ENCODE measurements at places on chromosomes 4 and X. TPM values are rescaled to one million over a fixed set of nuclear protein-coding genes. Genes with fewer than 3 reads are reported as not detected.
A peak's percentile ranks its signal among the peaks of the same experiment; 100 is the strongest.

DNA sequence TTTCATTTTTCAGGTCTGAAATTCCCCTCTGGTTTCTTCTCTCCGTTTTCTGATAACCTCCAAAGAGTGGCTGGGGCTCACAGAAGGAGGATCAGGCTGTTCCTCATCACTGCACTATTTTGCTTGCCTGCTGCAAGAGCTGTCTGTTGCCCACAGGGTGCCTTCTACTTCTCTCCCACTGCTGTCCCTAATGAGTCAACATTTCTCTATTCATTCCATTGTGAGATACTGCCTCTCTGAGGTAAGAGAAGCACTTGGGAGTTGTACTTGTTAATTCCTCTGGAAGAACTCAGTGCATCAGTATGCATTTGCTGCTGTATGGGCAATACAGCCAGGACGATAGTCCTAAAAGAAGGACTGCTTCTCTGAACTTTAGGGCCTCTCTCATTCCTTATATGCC, 34.8 kb downstream of the CT47B1 start:
- no peaks in the 10 kb centered on the region for H3K27me3 ChIP-seq
- no peak overlapping the region for H3K4me3 ChIP-seq
- H3K27ac ChIP-seq, result no peak overlapping the region
- H3K4me1 ChIP-seq, result no peaks in the 10 kb centered on the region

GRCh38 chrX:39726771-39727170, 371.0 kb downstream of the BCOR start:
- peak overlapping the region; percentile 44 for H3K27ac ChIP-seq
- H3K27me3 ChIP-seq, result no peaks in the 10 kb centered on the region
- DNase-seq, result no peak
- H3K4me3 ChIP-seq, result no peak overlapping the region
- peaks cover 43% of the 10 kb centered on the region for H3K4me1 ChIP-seq

Gene GPRASP3
- 5.9 TPM for total RNA-seq

- no peak overlapping the region for H3K27ac ChIP-seq
- no peak for DNase-seq
- H3K4me3 ChIP-seq, result no peak overlapping the region
- no peaks in the 10 kb centered on the region for H3K36me3 ChIP-seq
- H3K4me1 ChIP-seq, result no peaks in the 10 kb centered on the region
Observed at GRCh38 chrX:78540171-78540570, 119.0 kb downstream of the RTL3 start.

Gene NWD2
- under 0.01 TPM for total RNA-seq

Gene ARHGAP36
- not detected for total RNA-seq

Gene WWC2
- total RNA-seq, result 28.6 TPM

Gene AGTR2
- 0.23 TPM for total RNA-seq

GRCh38 chr4:180799798-180800197, 1443.4 kb upstream of the TENM3 start:
- no peak for DNase-seq
- H3K4me1 ChIP-seq, result no peaks in the 10 kb centered on the region
- no peaks in the 10 kb centered on the region for H3K27me3 ChIP-seq
- H3K36me3 ChIP-seq, result no peaks in the 10 kb centered on the region
